ENCODE measurements at places on chromosomes 12 and 14.
A peak's percentile ranks its signal among the peaks of the same experiment; 100 is the strongest.

GRCh38 chr14:73753887-73754795 is 40.0 kb upstream of the PNMA1 start:
- peak; percentile 59 for DNase-seq

DNA sequence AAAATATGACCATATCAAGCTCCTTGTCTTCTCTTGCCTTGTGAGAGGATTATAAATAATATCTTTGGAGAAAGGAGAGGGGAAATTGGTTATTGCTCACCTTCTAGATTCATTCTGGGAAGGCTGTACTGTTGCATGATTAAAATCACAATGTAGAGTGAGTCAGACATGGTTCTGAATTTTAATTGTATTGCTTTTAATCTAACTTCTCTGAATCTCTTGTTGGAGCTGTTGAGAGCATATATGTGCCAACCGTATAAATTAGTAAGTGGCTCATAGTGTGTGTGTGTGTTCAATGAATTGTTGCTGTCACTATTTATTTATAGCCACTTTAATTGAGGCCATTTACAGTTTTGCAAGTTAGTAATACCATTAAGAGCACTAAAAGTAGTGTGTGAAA is 56.1 kb downstream of the KCNJ8 start:
- no peak for DNase-seq

GRCh38 chr12:57868851-57869268 is 22.3 kb upstream of the CTDSP2 start:
- no peak for DNase-seq

DNA sequence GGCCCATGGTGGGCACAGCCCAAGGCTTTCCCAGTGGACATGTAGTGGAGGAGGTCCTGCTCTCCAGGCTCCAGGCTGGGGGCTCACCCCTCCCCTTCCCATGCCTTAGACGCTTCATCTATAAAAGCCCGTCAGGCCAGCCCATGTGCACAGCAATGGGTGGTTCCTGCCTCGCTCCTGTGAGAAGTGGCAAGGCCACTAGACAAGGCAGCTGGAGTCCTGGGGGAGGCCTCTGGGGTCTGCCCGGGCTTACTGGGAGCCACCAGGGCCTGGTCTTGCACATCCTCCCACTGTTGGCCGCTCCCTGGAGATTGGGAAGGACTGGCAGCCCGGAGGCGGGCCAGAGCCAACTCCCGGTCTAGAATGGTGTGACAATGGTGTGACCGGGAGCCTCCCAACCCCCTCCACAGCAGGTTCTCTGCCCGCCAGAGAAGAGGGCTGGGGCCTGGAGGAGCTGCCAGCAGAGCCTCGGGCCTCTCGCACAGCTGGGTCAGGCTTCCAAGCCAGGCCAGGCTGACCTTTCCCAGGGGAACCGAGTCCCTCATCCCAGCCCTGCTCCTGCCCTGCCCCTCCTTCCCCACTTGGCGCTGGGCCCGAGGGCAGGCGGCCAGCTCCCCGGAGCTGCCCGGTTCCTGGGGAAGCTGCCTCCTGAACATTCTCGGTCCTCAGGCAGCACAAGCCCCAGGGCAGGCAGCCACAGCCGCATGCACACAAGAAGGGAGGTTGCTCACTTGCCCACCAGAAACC is 97.9 kb downstream of the RFLNA start:
- peak; percentile 85 for DNase-seq

DNA sequence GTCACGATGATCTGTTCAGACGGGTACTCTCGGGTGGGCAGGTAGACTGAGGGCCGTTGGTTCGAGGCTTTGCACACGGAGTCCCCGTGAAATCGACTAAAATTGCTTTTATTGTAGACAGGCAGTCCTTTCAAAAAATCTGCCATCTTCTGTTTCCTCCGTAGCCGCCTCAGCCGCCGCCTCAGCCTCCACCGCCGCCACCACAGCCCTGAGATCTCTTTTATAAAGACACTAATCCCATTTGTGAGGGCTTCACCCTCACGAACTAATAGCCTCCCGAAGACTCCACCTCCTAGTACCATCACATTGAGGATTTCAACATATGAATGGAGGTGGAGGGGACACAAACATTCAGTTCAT is 74.2 kb downstream of the KLHL28 start:
- DNase-seq: no peak

DNA sequence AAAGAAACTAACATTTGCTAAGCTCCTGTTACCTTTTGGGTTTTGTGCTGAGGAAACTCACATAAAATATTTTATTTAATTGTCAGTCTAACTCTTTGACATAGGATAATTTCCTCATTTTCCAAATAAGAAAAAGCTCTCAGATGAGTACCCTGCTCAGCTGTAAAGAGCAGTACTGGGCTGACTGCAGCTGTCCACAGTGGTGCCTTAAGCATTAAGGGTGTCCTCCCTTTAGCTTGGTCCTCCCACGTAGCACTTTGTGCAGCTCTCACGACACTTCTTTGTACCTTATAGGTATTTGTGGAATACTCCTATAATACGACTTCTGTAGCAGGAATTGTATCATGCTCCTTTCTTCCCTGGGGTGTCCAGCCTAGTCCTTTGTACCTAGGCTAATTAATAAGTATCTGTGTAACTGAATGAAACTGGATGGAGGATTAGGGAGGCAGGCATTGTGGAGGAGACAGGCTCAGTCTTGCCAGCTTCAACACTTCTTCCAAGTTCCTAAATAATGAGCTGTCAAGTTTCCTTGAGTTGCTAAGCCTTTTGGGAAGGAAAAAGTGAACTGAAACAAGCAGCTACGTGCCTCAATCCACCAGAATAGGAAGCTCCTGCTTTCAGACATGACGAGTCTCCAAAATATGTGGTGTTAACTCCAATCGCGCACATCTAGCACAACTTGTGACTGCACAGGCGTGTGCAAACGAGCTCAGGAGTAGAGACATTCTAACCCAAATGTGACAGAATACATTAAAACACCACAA is 123.0 kb downstream of the SLC38A4 start:
- peak; percentile 30 for DNase-seq

DNA sequence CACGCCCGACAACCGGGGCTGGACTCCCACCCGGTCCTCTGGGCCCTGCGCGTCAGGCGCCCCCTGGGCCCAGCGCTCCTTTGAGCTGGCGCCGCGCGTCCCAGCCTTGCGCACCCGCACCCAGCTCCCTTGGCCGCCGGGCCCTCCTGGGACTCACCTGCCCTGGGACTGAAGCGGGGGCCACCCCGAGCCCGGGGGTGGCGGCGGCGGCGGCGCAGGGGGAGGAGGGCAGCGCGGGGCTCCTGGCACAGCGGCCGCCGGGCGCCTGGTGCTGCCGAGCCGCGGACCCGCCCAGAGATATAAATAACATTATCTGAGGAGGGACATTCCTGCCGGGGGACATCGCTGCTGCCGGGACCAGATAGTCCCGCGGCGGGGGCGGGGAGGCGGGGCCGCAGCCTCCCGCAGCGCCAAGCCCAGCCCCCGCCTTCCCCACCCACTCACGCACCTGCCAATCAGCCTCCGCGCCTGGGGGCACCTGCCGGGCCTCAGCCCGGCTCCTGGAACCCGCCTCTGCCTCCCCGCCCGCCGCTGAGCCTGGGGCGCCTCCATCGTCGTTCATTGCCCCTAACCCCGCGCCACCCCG is at the start of gene SPTB:
Gene SPTB, minus strand, starts transcription at position 273 of the 586 bp plus-strand sequence. CDS start 56,813 bp downstream, outside the sequence.
- DNase-seq: no peak

- DNase-seq: peak; percentile 57
These were observed 39.6 kb downstream of the DNAH10 start for GRCh38 chr12:123801573-123802178.

DNA sequence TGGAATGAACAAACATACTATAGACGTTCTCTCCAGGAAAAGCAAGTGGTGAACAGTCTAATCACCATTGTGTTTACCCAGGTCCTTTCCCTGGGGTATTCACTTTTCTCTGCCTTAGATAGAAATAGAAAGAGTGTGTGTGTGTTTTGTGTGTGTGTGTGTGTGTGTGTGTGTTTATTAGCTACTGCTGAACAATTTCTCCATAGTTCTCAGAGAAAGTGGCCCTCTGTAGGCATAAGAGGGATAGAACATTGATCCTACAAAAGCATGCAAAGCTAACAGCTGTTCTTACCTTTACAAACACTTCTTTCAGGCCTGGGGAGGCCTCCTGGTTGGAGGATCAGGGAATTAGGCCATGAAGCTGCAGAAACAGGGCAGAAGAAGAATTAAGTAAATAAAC is 665.7 kb upstream of the TBX3 start:
- no peak for DNase-seq

- no peak for DNase-seq
These were observed 92.8 kb downstream of the SETD3 start for GRCh38 chr14:99387880-99388279.

DNA sequence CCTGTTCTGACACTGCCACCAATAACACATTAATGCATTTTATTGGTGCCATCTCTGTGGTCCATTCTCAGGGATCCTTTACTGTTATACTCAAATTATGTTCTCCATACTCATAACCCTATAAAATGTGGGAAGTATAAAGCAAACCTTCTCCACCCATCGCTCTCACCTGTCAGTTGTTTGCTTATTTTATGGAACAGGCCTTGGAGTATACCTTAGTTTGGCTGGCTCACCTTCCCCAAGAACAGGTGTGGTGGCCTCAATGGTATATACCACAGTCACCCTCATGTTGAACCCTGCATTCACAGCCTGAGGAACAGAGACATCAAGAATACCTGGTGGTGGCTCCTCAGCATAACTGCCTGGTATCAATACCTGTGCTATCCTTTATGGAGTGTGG is 308.4 kb upstream of the STXBP6 start:
- no peak for DNase-seq

GRCh38 chr12:101761350-101761749 is 22.1 kb upstream of the SYCP3 start:
- no peak for DNase-seq

DNA sequence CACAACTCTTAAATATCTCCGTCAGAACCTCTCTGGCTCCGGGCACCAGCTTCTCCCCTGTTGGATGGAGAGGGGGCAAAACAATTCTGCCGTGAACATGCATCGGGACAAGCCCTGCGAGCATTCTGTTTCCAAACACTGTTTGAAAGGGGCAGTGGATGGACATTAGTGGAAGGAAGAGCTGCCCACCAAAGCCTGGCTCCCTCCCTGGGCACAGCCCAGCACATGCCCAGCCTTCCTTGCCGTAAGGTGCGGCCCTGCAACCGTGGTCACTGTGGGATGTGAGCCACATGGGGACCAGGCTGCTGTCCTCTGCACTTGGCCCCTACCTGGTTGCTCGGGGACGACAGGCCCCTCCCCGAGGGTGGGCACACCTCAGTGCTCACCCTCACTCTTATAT is 54.0 kb downstream of the TRAFD1 start:
- no peak for DNase-seq

DNA sequence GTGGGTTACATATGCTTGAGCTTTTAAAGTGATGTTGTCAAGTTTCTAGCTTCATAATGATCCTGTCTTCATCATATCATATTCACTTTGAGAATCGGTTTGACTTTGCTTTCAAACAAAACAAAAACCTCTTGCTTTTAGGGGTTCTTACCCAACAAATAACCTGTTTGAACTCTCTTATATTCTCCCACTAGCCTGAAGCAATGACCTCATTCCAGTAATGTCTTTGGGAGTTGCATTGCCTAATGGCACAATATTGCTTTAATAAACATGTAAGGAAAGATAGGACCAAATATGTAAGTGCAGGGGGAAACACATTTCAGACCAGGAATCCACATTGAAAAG is 27.7 kb downstream of the WBP11 start:
- peak; percentile 68 for DNase-seq

GRCh38 chr12:30461026-30461615 is 234.5 kb downstream of the IPO8 start:
- DNase-seq: no peak

GRCh38 chr14:106513302-106513701 is 986.9 kb downstream of the TMEM121 start:
- DNase-seq: no peak

DNA sequence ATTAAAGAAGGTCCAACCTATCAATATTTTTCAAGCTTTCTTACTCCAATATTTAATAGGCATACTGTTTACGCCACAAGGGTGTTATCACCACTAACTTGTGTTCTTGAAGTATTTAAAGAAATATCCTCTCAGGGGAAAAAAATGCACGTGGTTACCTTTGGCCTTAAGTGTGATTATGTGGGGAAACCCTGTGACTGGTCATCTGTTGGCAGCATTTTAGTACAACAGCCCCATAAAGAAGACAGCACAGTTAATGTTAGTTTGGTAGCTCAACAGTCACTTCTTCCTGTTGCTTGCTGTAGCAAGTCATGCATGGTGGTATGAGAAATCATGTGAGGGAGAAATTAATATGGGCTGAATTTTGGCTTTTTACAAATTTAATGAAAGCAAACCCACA is 1021.5 kb upstream of the TMEM132C start:
- peak; percentile 87 for DNase-seq

DNA sequence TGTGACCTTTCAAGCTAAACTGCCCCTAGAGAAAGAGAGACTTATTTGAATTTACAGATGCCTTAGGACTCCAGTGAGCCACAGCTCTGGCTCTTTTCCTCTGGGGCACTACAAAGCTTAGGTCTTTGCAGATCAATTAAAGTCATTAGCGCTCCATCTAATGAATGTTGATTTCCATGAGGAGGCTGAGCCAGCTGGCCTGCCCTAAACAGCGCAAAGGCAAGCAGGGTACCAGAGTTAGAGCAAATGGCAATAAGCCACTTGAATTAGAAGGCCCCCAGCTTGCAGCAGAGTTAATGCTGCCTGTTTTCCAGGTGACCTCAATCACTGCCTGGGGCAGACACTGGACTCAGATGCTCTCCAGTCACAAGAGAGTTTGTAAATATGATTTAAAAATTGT is 695.3 kb downstream of the DIO2 start:
- DNase-seq: no peak

- DNase-seq: no peak
These were observed 119.6 kb upstream of the PTPRB start for GRCh38 chr12:70756791-70757190.

DNA sequence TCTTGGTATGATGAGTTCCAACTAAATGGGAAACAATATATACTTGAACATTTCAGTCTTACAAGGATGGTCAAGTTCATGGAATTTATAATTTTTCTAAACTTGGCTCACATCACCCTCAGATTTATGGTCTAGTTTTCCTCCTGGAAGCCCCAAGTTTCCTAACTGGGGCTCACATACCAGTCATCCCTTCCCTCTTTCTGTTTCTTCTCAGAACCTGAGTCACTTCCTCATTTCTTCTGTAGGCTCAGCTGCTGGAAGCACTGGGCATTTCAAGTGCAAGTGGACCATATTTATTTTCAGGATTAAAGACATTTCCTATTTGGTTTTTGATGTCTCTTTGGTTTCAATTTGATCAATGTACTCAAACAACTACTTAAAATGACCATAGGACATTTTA is 55.4 kb downstream of the GRIP1 start:
- DNase-seq: peak; percentile 21

DNA sequence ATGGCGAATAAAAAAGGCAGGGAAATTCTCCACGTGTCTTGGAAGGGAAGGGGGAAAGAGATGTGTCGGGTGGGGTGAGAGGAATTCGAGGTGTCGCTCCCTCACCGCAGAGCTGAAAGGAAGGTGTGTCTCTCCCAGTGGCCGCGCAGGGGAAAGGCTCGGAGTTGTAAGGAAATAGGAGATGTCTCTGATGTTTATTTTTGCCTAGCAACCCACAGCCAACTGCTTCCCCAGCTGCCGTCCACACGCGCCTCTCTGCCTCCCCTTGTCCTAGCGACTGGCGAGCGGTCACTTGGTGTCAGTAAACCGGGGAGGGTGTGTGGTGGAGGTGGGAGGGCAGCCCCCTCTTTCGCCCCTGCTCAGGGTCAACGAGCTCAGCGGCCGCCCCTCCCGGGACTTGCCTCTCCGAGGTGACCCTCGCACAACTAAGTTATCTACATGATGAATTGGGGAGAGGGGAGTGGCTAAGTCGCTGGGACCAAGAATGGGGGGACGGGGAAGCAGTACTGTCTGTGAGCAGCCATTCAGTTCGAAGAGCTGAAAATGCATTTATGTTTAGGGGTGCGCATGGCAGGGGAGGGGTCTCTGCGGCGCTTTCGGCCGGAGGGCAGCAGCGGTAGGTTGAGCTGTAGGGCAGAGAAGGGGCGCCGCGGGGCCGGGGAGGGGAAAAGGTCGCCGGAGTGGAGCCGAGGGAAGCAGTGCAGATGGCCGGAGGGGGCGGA is 585 bp upstream of the DYRK2 start:
- peak; percentile 84 for DNase-seq
